Stimulated activated CD4-positive, alpha-beta T cell treated with anti-CD3 and anti-CD28 coated beads, TNF-alpha, amount 100 ng/mL, for 4 hours (primary cell): ENCODE measurements at places on chromosomes 7 and 10.

DNA sequence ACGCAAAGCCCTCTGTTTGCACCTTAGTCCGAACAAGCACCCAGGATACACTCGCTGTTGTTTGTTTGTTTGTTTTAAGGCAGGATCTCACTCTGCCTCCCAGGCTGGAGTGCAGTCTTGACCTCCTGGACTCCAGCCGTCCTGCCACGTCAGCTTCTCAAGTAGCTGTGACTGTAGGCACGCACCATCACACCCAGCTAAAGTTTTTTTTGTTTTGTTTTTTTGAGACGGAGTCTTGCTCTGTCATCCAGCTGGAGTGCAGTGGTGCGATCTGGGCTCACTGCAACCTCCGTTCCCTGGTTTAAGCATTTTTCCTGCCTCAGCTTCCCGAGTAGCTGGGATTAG, 76.8 kb downstream of the CTBP2 start:
- DNase-seq, result no peak

GRCh38 chr7:78226059-78226719, 427.6 kb downstream of the PHTF2 start:
- no peak for DNase-seq

DNA sequence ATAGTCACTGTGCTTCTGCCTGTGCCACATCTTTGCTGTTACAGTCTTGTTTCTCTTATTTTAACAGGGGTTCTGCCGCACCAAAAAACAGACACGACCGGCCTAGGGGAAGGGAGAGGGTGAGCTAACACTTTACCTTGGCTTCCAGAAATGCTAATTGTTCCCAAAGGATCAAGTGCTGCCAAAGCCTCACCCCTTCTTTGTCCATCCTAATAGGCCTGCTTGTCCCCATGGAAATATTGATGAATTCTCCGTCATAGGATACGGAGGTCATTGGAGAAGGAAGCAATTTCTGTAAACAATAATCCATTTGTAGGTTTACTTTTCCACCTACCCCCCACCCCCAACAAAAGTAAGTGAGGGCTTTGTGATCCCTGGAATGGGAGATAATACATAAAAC, 567.3 kb downstream of the KCNMA1 start:
- no peak for DNase-seq

GRCh38 chr7:12588259-12588904, 17.9 kb downstream of the SCIN start:
- DNase-seq, result no peak

GRCh38 chr7:4460597-4460996, 221.5 kb upstream of the FOXK1 start:
- no peak for DNase-seq

GRCh38 chr7:22872096-22872807, 49.6 kb upstream of the TOMM7 start:
- no peak for DNase-seq

- DNase-seq, result no peak
Measured at GRCh38 chr10:123522702-123523312, 143.3 kb upstream of the GPR26 start.

DNA sequence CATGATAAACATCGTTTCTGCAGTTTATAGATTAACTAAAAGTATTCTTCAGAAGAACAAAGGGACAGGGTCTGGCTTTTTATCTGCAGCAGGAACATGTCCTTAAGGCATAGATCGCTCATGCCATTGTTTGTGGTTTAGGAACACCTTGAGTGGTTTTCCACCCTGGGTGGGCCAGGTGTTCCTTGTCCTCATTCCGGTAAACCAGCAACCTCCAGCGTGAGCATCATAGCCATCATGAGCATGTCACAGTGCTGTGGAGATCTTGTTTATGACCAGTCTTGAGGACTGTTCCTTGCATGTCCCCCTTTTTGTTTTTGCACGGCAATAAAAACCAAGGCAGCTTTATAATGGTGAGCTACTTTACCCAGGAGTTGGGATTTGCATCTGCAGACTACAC, 33.9 kb downstream of the STOX1 start:
- DNase-seq, result no peak

DNA sequence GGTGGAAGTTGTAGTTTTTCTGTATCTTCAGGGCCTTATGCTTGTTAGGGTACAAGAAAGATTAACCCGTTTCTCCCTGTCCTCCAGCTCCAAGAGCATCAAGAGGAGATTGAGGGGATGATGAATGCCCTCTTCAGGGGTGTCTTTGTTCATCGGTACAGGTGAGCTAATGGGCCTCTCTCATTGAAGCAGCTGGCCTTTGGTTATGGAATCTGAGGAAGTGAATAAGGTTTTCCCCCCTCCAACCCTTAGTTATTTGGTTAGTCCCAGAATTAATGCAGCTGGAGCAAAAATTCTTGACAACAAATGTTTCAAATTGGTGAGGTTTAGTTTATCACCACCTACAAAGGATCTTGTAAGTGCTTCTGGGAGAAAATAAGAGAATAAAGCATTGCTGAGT, 17.5 kb downstream of the STAG3 start:
- DNase-seq, result no peak

- no peak for DNase-seq
Measured at GRCh38 chr10:58585435-58585834, 72.8 kb downstream of the BICC1 start.

- no peak for DNase-seq
Measured at GRCh38 chr10:102919992-102920739, 2.1 kb downstream of the CNNM2 start.

- no peak for DNase-seq
Measured at GRCh38 chr7:98685541-98685940, 68.5 kb downstream of the NPTX2 start.

- DNase-seq, result no peak
Measured at GRCh38 chr7:96737545-96738050, 28.0 kb upstream of the SEM1 start.

DNA sequence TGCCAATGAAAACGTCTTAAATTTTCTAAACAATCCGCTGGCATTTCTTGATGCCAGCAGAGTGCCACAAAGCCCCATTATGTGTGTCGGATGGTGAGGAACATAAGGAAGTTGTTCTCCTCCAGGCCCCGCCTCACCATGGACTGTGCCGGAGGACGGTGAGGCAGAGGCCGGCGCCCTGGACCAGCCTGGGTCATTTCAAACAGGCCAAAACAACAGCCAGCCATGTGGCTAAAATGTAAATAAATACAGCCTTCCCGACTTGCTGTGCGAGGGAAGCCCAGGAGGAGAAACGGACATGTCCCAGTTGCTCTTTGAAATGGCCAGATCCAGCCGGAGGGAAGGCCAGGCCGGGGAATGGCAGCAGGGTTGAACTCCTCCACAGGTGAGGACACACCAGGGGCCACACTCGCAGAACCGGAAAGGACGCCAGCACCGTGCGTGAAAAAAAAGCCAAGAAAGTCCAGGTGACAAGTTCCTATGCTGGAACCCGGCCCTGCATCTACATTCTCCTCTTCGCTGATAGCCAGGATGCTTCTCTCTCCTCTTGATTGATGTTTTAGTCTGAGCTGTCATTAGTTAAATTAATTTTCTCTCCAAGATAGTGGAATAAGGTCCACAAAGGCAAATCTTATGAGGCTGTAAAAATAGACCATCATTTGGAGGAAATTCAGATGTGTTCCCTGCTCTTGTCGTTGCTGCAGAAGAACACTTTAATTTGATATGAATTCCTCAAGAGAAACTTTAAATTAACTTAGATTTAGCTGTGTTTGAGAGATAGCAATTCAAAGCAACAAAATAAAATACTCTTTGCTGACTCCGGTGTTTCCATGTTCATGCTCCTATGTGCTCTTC, 64.6 kb downstream of the EBF3 start:
- DNase-seq, result no peak
